ENCODE measurements at places on chromosomes 7 and 10.

GRCh38 chr10:116168329-116168728, 104.7 kb downstream of the GFRA1 start:
- DNase-seq = no peak

DNA sequence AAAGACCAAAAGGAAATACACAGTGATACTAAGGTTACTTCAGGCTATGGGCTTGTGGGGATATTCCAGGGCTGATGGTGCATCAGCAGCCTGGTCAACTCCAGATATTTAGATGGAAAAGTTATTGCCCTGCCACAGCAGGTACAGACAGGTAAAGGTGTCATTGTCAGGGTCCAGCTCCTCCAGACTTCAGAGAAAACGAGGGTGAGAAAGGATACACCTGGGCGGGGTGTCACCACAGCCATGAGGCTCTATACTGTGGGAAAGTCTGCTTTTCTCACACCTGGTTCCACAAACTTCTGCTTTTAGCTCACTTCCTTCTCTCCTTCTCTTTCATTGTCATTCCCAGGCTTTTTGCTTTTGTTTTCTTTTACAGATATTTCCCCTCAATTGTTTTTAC, 2.0 kb upstream of the C10orf120 start:
- no peak for DNase-seq

- no peak for DNase-seq
Observed at GRCh38 chr7:134752006-134752760, 27.3 kb upstream of the CALD1 start.

DNA sequence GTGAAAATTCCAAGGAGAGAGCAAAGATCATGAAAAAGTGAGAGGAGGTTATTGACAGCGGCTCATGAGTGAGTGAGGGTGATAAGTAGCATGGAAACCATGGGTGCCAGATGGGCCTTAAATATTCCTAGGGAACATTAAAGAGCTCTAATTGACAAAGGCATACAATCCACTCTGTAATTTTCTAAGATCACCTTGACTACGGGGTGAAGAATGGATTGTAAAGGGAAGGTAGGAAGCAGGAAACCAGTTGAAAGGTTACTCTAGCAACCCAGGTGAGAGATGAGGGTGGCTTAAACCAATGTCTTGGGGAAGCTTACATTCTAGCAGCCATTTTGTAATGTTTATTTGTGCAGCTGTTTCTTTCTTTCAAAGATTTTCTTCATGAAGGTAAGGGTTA, 75.7 kb downstream of the RSU1 start:
- no peak for DNase-seq

- DNase-seq = peak; percentile 86
Observed at GRCh38 chr10:70693619-70694335, 21.5 kb downstream of the ADAMTS14 start.

- no peak for DNase-seq
Observed at GRCh38 chr7:148173369-148173768, 417.2 kb upstream of the C7orf33 start.

GRCh38 chr10:586151-586550, 103.3 kb downstream of the DIP2C start:
- no peak for DNase-seq

DNA sequence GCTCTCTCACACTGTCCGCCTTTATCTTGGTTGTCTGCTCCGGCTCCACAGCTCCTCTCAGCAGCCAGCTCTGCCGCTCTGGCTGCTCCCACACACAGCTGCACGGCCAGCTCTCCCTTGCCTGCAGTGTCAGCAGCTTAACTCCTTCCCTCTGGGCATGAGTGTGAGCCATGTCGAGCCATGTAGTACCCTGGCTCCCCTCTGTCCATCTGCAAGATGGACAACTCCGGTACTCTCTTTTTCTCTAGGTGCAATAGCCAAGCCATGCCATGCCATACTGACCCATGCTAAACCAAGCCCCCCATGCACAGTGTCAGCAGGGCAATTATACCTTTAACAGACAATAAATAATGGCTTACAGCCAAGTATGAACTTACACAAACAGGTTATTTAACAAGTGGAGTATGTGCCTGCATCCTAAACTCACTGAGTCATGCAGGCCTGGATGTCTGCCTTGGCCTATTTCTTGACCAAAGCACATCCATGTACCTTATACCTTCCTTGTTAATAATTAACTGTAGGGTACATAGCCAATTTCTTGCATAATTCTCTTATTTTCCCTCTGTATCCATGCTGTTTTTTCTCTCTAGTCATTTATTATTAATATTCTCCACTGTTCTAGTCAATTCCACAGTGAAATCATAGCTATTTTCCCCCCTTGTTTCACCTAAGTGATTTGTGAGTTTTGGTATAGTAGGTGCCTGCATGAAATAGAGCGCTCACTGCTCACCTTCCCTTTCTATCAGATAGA, 170.9 kb downstream of the CDK14 start:
- peak; percentile 45 for DNase-seq

DNA sequence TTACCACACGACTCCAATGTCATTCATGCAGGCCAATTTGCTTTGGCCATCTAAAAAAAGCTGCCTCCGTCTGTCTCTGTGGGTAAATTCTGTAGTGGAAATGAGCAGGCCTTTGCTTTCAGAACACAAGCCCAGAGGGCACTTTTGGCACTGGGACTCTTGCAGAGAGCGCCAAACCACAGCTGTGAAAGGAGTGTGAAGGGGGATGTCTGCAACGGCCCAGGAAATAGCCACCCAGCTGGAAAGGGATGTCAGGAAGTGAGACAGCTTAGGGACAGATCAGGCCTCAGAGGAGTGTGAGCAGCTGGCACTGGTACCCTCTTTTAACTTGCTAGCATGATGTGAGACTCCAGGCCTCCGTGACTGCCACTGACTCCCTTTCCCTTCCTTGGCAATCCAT, 152.4 kb downstream of the DKK1 start:
- DNase-seq = no peak

- DNase-seq = peak; percentile 46
Observed at GRCh38 chr7:46257761-46258448, 336.8 kb upstream of the IGFBP3 start.

GRCh38 chr10:132726194-132726593, 59.8 kb downstream of the NKX6-2 start:
- no peak for DNase-seq

GRCh38 chr10:71388583-71389310, 8.0 kb upstream of the CDH23 start:
- no peak for DNase-seq

DNA sequence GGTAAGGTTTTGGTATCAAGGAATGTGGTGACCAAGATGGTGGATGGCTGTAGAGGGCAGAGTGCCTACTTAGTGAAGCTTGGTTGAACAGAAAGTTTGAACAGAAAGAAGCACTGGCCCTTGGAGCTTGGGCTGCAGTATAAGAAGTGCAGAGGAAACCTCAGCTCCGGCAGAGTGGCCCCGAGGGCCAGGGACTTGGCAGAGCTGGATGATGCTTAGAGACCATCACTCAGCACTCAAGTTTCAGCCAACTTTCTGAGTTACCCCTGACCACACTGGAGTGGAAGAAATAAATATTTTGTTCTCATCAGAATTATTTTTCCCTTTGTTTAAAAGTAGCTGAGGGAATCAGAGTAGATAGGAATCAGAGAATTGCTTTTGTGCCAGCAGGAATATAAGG, 336.7 kb downstream of the C7orf25 start:
- DNase-seq = no peak

DNA sequence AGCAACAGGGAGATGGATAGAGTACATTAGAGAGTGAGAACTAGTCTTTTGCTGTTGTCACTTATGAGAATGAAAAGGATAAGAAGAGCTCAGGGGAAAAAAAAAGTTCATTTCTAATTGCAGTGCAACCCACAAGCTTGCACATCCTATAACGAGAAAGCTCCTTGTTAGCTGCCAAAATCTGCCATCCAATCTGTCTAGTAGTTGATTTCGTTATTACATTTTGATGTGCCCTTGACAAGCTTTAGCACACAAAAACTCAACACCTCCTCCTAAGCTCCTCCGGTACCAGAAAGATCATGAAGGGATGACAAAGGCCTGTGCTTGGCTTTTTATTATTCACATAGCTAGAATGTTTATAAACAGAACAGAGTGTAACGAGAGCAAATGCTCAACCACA, 519.4 kb downstream of the SUGCT start:
- DNase-seq = no peak

- DNase-seq = no peak
Observed at GRCh38 chr7:27171637-27172314, 2.3 kb downstream of the HOXA10 start.

GRCh38 chr10:48496831-48497779, 107.8 kb downstream of the ARHGAP22 start:
- DNase-seq = peak; percentile 30

GRCh38 chr10:131499566-131499965, 188.0 kb upstream of the TCERG1L start:
- no peak for DNase-seq

- no peak for DNase-seq
Observed at GRCh38 chr10:103506061-103506460, 12.6 kb downstream of the NEURL1 start.
